Placental epithelial cell (primary cell): ENCODE measurements at places on chromosomes 3 and 15. TPM values are rescaled to one million over a fixed set of nuclear protein-coding genes. Genes with fewer than 3 reads are reported as not detected.

The RLBP1 gene
- total RNA-seq, result not detected in 2 replicates

The ADGRG7 gene
- 0.39 TPM in 1 of 2 replicates, not detected in the other for total RNA-seq

The ZNF710 gene
- total RNA-seq, result 22.8 and 28.2 TPM in 2 replicates

The CHRNA5 gene
- under 0.01 and 1.2 TPM in 2 replicates for total RNA-seq

The RPL15 gene
- 1,804 and 2,890 TPM in 2 replicates for total RNA-seq

The USP50 gene
- total RNA-seq, result not detected in 2 replicates

The ZPLD1 gene
- total RNA-seq, result not detected in 2 replicates

The OSTN gene
- not detected in 2 replicates for total RNA-seq

The SNRPN gene
- 91.0 and 141 TPM in 2 replicates for total RNA-seq

The GOLGA6A gene
- 0.39 and 0.54 TPM in 2 replicates for total RNA-seq

The GNAT1 gene
- total RNA-seq, result not detected in 2 replicates

The ZCWPW2 gene
- total RNA-seq, result 0.79 and 1.1 TPM in 2 replicates

The ZNF620 gene
- total RNA-seq, result 0.79 and 0.87 TPM in 2 replicates

The PLAAT1 gene
- not detected in 2 replicates for total RNA-seq

The SLC22A13 gene
- 2.6 and 3.1 TPM in 2 replicates for total RNA-seq

The FGD5 gene
- 0.11 TPM in 1 of 2 replicates, not detected in the other for total RNA-seq

The TRH gene
- total RNA-seq, result not detected in 2 replicates

The STRIT1 gene
- total RNA-seq, result not detected in 2 replicates

The CTXND1 gene
- total RNA-seq, result not detected in 2 replicates

The KBTBD12 gene
- not detected in 2 replicates for total RNA-seq

The SPINT1 gene
- 122 and 190 TPM in 2 replicates for total RNA-seq

The ACTRT3 gene
- total RNA-seq, result 6.2 and 7.1 TPM in 2 replicates

The MAP4 gene
- total RNA-seq, result 79.3 and 124 TPM in 2 replicates

The GPR149 gene
- not detected in 2 replicates for total RNA-seq

The TERC gene
- 334 and 374 TPM in 2 replicates for total RNA-seq

The WNT7A gene
- 2.0 and 6.8 TPM in 2 replicates for total RNA-seq

The HHATL gene
- total RNA-seq, result not detected in 2 replicates

The ZNF80 gene
- total RNA-seq, result under 0.01 TPM in 1 of 2 replicates, not detected in the other

The ANKUB1 gene
- total RNA-seq, result not detected in 2 replicates

The CPB1 gene
- total RNA-seq, result not detected in 2 replicates

The GOLGA8R gene
- 1.7 and 6.7 TPM in 2 replicates for total RNA-seq

The AADACL2 gene
- not detected in 2 replicates for total RNA-seq

The SENP8 gene
- 1.6 and 3.5 TPM in 2 replicates for total RNA-seq

The MINAR1 gene
- total RNA-seq, result 2.3 and 3.9 TPM in 2 replicates

The DUOXA1 gene
- 22.0 and 23.2 TPM in 2 replicates for total RNA-seq

The SPG11 gene
- total RNA-seq, result 67.5 and 87.9 TPM in 2 replicates

The EPHB3 gene
- total RNA-seq, result 3.7 and 4.7 TPM in 2 replicates

The GATA2 gene
- total RNA-seq, result 9.4 and 19.5 TPM in 2 replicates

The LRRC31 gene
- total RNA-seq, result not detected in 2 replicates

The CSPG5 gene
- total RNA-seq, result 0.33 and 1.6 TPM in 2 replicates

The CD86 gene
- 0.79 and 2.0 TPM in 2 replicates for total RNA-seq

The TRPM1 gene
- total RNA-seq, result not detected in 2 replicates

The GNB4 gene
- total RNA-seq, result 20.0 and 31.8 TPM in 2 replicates

The IGDCC3 gene
- 0.33 and 7.1 TPM in 2 replicates for total RNA-seq

The CHRFAM7A gene
- 1.2 TPM in 1 of 2 replicates, not detected in the other for total RNA-seq

The TGM5 gene
- not detected in 2 replicates for total RNA-seq

The ANKRD63 gene
- total RNA-seq, result not detected in 2 replicates

The C3orf80 gene
- total RNA-seq, result 0.11 TPM in 1 of 2 replicates, not detected in the other
